ENCODE measurements at places on chromosomes 7 and 10.

GRCh38 chr7:45342236-45342635 is 184.6 kb downstream of the RAMP3 start:
- DNase-seq: no peak

DNA sequence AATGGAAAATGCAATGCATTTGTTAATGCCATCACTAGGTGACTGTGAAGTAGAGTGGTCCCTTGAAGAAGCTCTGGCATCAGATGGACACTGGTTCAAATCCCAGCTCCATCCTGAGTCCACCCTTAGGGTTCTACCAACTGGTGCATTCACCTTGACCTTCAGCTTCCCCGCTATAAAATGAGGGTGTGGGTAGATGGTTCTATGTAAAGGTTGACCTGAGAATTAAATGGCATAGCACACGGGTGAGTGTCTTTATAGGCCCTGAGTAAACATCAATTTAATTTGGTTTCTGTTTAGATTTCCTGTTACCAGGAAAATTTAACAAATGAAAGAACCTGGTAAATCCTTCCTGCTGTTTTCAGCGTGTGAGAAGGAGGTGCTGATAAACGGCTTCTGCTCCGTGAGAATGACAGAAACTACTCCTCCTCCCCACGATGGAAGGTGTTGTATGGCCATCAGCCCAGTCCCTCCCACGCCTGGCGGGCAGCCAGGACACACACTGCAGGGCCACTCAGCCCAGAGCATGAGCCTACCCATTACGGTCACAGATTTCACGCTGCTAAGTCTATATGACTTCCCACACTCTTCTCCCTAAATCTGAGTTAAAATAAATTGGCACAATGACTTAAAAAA is 210.1 kb downstream of the TNS3 start:
- no peak for DNase-seq

- DNase-seq: no peak
Measured at GRCh38 chr10:31887850-31888249, 40.8 kb downstream of the ARHGAP12 start.

GRCh38 chr10:4249841-4250586 is 465.0 kb upstream of the KLF6 start:
- DNase-seq: no peak

- DNase-seq: no peak
Measured at GRCh38 chr10:62631241-62631640, 173.3 kb upstream of the ADO start.

- no peak for DNase-seq
Measured at GRCh38 chr7:128879939-128880746, 17.5 kb downstream of the ATP6V1F start.

GRCh38 chr7:19026888-19027287 is 90.5 kb downstream of the TWIST1 start:
- no peak for DNase-seq

- DNase-seq: no peak
Measured at GRCh38 chr7:114977277-114977676, 55.4 kb downstream of the MDFIC start.

GRCh38 chr10:21032587-21033319 is 135.6 kb upstream of the NEBL start:
- DNase-seq: no peak

DNA sequence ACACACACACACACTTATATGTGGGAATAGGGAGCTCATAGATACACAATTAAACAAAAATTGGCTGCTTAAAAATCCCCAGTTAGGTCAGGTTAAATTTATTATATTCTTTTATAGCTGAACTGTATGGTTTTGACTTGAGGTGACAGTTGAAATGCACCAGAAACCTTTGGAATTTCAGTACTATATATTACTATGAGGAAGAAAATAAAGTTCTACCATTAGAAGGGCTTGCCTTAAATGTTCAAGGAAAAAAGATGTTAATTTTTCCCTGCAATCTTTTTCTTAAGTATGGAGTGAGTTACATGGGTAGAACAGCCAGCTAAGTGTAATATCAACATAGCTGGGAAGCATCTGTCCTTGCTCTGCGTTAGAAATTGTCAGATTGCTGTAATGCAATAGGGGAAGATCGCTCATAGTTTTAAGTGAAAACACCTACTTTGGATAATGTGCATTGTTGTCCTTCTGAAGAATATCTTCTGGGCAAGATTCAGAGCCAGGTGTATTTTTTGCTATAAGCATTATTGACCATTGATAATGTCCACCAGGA is 415.8 kb upstream of the MKI67 start:
- no peak for DNase-seq

DNA sequence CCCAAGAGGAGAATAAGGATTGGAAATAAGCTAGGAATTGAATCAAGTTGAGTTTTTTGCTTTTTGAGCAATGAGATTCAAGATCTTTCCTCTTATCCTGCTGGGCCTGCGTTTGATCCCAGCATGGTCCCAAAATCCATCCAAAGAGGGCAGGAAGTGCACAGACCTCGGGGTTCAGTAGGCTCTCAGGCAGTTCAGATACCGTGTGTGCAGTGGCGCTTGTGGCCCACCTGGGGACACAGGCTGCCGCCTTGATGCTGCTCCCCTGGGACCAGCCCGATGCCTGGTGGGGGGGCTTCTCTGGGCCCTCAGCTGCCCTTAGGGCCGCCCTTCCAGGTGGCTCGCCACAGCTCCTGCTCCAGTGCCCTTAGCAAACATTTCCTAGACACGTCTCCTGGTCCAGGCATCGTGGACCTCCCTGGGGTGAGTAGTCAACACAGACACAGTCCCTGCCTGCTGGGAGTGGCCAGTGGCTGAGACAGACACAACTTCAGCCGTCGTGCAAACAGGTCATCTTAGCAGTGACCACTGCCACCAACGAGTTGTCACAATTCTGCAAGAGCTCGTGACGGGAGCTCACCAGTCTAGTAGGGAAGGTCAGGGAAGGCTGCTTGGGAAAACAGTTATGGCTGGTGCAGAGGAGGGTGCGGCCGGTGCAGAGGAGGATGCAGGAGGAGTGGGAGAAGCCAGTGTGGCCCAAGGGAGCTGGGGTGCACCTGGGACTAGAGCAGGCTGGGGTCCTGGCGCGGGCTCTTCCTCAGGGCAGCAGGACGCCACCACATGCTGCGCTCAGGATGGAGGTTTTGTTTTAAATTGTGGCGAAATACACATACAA is 21.7 kb upstream of the JAKMIP3 start:
- DNase-seq: no peak

GRCh38 chr7:66739953-66740301 is 606 bp upstream of the RABGEF1 start:
- DNase-seq: no peak

DNA sequence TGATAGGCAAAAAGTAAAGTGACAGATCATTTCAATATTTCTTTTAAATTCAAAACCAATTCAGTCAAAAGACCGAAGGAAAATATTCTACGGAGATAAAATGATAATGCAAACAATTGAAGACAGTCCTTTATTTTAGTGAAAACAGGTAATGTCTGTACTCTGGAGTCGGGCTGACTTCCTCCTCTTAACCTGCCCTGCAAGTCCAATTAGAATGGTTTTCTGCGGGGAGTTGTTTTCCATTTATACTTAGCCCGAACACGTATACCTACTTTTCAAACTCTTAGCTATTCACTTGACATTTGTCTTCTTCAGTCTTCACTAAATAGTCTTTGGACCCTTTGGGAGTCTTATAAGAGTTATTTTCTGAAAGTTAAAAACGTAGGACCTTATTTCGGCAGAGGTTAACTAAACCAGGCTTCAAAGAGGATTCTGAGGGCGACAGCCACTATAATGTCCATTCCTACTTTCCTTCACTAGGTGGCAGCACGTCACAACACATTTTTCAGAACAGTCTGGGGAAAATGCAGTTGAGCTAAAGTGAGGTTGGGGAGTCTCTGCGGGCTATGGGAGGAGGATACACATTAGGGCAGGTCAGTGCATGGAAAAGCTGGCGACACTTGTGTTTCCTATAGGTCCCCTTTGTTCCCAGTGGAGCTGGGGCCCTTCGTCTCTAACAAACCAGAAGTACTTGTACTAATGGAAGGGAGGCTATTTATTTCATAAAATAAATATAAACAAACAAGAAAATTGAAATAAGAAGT is 472.0 kb downstream of the KCNMA1 start:
- peak; percentile 57 for DNase-seq

- DNase-seq: no peak
Measured at GRCh38 chr7:107643938-107644308, 16.7 kb upstream of the SLC26A4 start.

GRCh38 chr7:26620352-26620751 is 244.0 kb downstream of the SKAP2 start:
- no peak for DNase-seq

DNA sequence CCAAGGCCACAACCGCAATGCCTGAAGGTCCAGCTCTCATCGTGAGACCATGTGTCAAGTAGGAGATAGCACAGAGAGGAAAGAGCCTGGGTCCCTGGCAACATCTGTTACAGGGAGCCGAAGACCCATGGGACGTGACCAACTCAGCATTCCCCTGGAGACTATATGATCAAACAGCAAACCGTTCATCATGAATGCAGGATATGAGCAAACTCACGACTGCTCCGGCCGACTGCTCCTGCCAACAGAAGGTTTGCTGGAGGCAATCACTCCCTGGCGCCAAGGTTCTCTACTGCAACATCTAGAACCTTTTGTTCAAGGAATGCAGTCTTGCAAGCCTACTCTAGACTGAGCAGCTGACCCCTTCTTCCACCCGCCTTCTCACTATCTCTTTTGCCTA is 114.3 kb downstream of the ALOX5 start:
- no peak for DNase-seq

GRCh38 chr10:18659819-18660535 is 746 bp downstream of the ARL5B start:
- DNase-seq: peak; percentile 16

- DNase-seq: no peak
Measured at GRCh38 chr10:121084016-121084674, 233.0 kb downstream of the WDR11 start.

DNA sequence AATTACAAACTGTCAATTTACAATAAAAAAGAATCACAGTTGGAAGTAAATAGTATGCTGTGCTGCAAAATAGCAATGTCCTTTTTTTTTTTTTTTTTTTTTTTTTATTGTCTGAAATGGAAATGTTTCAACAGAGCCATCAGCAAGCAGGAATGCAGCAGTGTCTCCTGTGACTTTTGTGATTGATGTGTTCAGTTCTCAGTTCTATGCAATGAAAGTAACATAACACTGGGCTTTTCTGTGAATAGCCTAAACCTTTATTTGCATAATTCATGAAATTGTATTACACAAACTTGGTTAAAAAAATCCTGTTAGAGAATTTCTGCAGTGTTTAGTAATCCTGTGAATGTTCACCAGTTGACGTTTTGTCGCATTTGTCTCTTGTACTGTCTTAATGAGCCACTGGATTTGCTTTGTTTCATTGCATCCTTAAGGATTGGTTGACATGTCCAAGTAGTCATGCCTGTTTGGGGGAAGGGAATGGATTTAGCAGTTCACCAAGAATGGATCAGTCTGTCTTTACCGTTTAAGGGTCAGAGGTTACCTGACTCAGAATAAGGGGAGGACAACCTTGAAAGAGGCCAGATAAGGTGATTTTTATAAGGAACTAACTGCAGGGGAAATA is 192.7 kb downstream of the MLLT10 start:
- no peak for DNase-seq

DNA sequence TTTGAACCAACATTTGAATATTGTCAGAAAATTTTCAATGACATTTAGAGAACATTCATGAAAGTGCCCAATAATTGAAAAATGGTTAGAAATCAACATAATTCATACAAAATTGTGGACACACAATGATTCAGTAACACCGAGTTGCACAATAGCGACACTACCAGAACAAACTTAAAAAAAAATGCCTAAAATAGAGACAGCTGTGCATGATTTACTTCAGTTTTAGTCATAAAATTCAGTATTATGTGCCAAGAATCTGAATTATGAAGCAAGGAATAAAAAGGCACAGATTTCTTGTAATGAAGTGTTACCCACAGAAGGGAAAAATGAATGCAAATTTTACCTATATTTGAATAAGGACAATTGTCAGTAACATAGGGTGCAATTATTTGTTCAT is 396.0 kb downstream of the SEMA3D start:
- DNase-seq: no peak

DNA sequence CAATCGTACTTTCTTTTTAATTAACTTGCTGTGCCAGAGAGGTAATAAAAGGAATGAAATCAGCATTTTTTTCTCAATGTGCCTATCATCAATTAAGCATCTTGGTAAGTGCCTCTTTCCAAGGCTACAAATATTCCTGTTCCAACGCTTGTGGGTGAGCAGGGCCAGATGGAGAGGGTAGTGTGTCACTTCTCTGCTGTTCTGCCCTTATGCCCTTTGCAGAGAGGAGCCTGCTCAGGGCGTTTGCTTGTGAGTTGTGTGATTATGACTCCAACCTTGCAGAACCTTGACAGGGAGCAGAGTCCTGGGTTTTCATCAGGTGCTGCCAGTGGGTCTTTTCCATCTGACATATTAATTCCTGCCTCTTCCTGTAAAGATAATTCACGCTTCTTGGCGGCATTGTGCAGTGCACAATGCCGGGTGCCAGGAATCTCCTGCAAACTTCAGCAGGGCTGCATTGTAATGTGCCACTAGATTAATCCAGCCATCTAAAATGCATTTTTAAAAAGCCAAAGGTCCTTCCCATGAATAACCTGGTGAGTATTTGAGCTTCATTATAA is 234.4 kb downstream of the ARHGAP12 start:
- DNase-seq: no peak

- no peak for DNase-seq
Measured at GRCh38 chr10:4699950-4700730, 125.9 kb upstream of the AKR1E2 start.

DNA sequence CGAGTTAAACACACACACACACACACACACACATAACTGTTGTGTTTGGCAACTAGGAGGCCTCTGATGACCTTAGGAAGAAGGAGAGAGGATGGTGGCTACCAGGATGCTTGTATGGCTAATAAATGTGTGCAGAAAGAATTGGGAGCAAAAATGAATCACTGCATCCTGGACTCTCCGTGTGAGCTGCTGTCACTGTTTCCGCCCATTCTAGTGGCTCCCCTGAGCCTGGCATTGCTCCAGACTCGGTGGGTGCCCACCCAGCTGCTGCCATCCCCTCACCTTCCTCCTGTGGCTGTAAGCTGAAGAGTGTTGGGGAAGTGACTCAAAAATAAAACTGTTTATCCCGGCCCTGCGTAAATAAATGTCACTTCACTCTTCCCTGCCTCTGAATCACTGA is 149.5 kb upstream of the MINDY3 start:
- DNase-seq: no peak

DNA sequence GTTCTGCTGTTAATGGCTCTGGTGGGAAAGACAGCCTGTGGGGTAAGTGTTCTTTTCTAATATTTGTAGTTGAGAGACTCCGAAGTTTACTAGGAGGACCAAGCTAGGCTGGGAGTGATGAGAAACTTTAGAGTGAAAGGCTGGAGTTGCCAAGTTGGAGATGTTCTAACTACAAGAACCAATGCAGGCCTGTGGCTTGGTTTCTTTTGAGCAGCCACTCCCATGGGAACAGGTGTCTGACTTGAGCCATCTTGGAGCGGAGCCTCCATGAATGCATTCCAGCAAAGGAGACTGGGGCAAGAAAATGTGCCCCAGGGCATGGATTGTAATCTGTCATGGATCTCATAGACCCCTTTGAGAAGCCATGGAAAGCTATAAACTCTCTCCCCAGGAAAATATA is 296 bp downstream of the HABP2 start:
- DNase-seq: no peak
